GM13976 (cell line): ENCODE measurements at places on chromosomes 6 and 20.

- peak; percentile 46 for DNase-seq
Observed at GRCh38 chr6:16236631-16237199, 1.7 kb upstream of the GMPR start.

DNA sequence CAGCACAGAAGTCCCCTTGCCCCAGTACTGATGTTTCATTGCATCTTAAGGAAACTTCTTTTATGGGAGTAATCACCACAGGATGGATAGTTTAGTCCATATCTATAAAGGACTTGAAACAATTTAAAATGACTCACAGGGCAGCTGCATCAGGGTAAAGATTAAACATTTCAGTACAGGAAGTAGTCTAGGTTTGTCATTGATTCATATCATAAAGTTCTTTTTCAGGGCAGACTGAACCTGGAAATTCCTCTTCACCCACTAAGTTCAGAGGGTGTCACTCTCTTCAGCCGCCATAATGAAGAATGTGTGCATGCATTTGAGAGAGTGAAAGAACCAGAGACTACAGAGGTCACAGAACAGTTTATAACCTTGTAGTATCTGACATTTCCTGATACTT is 296.3 kb upstream of the JAG1 start:
- DNase-seq: no peak

DNA sequence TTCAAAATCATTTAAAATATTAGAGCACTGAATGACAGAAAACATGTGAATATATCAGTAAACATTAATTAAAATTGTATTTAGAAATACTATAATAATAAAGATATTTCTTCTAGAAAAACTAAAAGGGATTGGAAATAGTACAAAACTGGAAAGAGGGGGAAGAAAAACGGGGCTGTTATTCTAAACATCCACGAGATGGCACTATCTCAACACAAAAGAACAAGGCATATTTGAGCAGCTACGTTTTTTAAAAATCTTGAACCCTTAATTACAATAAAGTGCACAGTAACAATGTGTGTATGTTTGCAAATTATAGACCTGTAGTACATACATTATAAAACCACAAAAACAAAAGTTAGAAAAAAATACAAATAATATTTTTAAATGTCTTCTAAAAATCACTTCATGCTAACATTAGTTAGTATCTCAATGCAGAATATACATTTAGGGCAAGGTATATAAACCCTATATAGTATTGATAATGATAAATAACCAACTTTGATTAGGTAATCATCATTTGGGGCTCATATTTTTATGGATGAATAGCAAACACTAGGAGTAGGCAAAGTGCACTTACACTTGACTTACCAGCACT is 42.5 kb upstream of the PNISR start:
- DNase-seq: peak; percentile 42

DNA sequence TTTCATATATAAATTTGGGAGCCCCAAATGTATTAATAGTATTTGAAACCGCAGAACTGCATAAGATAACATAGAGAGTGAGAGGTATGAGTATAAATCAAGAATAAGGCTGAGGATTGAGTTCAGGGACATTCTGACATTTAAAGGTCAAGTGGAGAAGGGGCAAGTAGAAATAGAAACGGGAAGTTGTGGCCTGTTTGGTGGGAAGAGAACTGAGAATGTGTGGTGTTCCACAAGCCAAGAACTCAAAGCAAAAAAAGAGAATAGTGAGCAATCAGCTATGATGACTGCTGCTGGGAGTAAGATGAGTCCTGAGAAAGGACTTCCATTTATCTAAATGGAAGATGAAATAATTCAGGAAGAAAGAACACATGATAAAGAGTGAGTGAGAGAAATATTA is 418.4 kb downstream of the CD109 start:
- DNase-seq: peak; percentile 4

GRCh38 chr6:125206389-125206788 is 52.8 kb downstream of the TPD52L1 start:
- no peak for DNase-seq

- peak; percentile 78 for DNase-seq
Observed at GRCh38 chr20:62501801-62502495, 26.2 kb upstream of the GATA5 start.

DNA sequence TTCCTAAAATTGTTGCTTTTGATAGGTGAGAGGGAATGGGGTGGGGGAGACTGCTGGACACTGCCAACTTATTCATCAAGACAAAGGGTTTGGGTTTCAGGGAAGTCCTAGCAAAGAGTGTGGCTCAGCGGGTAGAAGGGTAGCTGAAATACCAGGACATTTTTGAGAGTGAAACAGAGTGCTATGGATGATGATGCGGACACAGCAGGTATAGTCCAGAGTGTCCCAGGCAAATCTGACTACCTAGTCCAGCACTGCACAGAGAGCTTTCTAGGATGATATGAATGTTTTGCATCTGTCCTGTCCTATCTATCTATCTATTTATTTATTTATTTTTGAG is 154.3 kb downstream of the BCAS1 start:
- no peak for DNase-seq
